ENCODE measurements at places on chromosomes 11 and 22.

- DNase-seq, result no peak
Measured at GRCh38 chr11:67022961-67023956, at the start of gene SYT12. Gene SYT12, plus strand, starts transcription at chr11:67023134. Its CDS starts 7,011 bp downstream, at chr11:67030145.

DNA sequence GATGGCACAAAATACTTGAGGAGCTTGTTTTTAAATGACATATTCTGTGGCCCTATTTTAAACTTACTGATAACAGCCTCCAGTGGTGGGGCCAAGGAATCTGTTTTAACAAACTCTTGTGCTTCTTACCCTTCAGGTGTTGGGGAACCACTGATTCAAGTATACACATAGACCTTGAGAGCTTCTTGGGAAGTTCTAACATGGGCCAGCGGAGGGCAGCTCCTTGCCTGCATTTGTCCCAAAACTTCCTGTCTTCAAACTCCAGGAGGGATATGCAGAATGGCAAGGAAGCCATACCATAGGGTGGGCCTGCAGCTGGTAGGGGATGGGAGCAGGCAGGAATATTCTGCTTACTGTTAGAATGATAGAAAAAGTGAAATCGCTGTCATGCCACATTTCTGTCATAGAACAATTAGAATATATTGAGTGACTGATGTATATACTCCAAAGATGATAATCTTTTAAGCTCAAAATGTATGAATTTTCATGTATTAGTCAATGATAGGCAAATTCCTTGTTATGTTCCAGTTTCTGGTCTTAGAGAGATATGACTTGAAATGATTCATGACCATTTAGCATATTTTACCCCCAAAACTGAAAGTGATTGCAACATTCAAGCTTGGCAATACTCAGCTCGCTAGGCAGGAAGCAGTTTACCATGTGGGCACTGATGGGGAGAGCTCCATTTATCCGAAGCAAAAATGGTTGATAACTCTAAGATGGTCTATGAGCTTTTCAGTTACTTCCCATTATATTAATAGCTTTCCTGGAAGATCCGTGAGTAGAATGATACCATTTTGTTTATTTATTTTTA lies 9.2 kb downstream of the EXT2 start:
- DNase-seq, result no peak

DNA sequence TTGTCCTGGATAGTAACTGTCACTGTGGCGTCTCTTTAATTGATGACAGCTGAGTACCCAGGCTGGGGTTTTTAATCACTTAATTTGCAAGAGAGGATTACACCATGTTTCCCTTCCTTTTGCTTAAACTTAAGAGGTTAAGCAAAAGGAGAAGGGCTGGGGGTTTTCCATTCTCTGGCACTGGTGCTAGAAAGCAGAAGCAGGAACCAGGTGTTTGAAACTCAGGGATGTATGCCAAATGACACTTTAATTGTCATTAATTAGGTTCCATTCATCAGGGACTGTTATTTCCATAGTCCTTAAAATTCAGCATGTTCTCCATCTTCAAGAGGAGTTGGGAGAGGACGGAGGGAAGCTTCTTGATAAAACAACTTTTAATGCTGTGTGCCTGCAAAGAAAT lies 746.2 kb downstream of the NELL1 start:
- DNase-seq, result no peak

DNA sequence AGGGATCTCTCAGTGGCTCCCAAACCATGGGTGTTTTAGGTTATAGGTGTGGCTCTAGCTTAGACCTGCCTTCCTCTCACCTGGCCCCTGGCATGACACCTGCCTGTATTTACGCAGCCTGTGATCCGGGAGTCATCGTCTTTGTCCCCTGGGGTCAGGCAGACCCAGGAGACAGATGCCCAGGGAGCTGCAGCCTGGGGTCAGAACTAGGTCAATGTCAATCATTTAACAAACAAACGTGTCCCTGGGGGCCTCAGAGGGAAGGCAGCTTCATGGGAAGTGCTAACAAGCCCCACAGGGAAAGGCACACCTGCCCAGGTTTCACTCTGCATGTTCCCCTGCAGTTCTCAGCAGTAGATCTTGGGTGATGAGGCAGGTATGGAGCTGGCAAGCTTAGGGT lies 12.0 kb downstream of the BACE1-AS start:
- DNase-seq, result no peak

GRCh38 chr11:36187622-36188021 lies 101.6 kb downstream of the COMMD9 start:
- DNase-seq, result no peak

GRCh38 chr22:35649636-35650250 lies 1.5 kb downstream of the APOL6 start:
- DNase-seq, result no peak

- DNase-seq, result no peak
Measured at GRCh38 chr11:69640260-69640994, 529 bp upstream of the CCND1 start.

- DNase-seq, result no peak
Measured at GRCh38 chr11:12216671-12217374, 106.4 kb downstream of the MICAL2 start.

GRCh38 chr22:46596819-46597218 lies 23.4 kb upstream of the GRAMD4 start:
- no peak for DNase-seq

- no peak for DNase-seq
Measured at GRCh38 chr11:123408619-123409455, 21.2 kb upstream of the GRAMD1B start.

- no peak for DNase-seq
Measured at GRCh38 chr11:96284917-96285316, 58.1 kb downstream of the MAML2 start.

DNA sequence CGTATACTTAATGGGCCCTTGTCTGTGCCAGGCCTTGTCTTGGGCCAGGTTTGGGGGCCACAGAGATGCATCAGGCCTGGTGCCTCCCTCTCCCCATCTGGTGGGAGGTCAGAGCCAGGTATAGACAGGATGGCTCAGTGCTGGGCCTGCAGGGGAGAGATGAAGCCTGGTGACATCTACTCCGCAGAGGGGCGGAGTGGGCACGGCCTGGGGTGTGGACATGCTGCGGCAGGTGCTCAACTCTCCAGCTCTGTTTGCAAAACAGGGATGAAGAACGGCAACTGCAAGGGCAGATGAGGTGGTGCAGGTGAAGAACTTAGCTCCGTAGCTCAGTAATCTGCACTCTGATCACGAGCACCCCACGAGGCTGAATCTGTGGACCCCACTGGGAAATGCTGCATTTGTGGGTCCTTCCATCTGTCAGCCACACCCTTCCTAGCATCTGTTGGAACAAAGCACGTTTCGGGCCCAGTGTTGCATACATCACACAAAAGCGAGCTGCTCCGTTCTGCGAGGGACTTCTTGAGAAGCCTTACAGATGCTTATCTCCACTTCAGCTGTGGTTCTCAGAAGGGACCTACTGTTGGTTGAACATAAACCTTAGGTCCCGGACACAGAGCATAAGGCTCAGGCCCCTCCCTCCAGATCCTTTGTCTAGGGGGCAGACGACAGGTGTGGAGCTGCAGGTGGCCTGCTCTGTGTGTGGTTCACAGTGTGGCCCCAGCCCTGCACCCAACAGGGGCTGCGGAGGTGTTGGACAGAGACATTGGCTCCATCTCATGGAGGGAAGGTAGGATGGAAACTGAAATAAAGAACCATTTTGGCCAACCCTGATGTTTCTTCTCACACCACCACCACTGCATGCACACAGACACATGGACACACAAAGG lies 78.3 kb downstream of the LRRC32 start:
- DNase-seq, result no peak

DNA sequence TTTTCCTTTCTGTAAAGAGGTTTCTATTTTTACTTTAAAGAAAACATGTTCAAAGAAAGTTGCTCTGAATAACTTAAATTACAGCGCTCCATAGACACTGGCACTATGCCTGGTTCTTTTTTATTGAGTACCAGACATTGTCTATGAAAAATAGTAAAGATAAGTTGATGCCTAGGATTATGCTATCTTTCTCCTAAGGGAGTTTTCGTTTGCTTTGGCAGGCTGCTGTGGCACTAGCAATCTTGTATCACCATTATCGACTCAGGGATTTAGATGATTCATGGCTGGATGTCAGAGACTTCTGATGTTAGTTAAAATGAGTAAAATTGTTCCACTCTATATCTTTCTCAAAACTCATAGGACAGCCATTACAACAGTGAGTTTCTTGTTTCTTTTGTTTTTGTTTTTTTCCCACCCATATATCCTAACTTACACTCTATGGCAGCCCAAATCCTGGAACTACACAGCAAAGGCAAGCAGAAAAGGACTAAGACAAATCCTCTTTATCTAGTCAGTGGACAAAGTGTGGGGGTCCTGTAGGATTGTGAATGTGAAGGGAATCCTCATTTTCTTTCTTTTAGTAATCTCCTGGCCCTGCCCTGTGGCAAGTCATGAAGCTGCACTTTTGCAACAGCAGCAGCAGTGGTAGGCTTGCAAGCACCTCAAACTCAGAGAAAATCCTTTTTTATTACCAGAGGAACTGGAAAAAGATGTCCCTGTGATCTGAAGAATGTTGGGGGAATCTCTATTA lies 20.7 kb downstream of the SLN start:
- DNase-seq, result no peak

DNA sequence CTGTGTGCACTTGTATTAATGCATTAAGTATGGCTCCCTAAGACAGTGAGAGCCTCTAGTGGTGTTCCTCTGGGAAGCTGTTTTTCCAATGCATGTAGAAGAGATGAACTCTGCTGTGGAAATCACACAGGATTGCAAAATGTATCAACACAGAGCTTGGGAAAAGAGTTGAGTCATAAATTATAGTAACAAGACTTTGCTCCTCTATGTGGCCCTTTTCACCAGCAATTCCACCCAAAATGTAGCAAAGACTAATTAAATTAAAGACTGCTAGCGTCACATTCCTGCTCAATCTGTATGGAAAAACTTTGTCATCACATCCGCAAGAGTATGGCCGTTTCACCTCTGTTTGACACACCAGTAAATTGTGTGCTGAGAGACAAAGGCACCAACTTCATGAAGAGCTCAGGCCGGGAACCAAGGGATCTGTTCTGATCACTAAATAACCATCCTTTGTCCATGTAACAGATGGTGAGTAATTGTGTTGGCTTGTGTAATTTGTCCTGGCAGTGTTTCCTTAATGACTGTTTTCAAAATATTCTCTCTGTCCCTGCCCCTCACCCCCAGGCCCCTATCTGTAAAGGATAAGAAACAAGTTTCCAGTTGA lies 209.2 kb upstream of the SORL1-AS1 start:
- no peak for DNase-seq

GRCh38 chr22:37197451-37198257 lies 9.6 kb upstream of the C1QTNF6 start:
- peak; percentile 65 for DNase-seq

GRCh38 chr22:32682990-32683389 lies 118.5 kb upstream of the TIMP3 start:
- DNase-seq, result no peak

GRCh38 chr11:117789241-117789640 lies 7.8 kb downstream of the DSCAML1 start:
- DNase-seq, result no peak

DNA sequence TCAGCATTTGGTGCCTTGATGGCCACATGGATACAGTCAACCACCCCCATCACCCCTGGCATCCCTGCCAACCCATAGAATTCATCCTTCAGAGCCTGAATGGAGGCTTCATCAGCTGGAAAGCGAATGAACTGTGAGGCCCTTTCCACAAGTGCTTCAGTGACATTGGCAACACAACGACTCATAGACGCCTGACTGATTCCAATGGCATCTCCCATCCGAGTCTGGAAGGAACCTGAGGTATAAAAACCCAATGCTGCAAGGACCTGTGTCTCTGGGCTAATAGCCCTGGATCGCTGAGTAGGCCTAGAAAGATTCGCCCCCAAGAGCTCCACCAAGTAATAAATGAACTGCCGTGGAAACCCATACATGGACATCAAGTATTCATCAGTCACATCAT lies 1.3 kb downstream of the HARBI1 start:
- no peak for DNase-seq

- peak; percentile 23 for DNase-seq
Measured at GRCh38 chr22:17570851-17571631, 7.7 kb downstream of the SLC25A18 start.

DNA sequence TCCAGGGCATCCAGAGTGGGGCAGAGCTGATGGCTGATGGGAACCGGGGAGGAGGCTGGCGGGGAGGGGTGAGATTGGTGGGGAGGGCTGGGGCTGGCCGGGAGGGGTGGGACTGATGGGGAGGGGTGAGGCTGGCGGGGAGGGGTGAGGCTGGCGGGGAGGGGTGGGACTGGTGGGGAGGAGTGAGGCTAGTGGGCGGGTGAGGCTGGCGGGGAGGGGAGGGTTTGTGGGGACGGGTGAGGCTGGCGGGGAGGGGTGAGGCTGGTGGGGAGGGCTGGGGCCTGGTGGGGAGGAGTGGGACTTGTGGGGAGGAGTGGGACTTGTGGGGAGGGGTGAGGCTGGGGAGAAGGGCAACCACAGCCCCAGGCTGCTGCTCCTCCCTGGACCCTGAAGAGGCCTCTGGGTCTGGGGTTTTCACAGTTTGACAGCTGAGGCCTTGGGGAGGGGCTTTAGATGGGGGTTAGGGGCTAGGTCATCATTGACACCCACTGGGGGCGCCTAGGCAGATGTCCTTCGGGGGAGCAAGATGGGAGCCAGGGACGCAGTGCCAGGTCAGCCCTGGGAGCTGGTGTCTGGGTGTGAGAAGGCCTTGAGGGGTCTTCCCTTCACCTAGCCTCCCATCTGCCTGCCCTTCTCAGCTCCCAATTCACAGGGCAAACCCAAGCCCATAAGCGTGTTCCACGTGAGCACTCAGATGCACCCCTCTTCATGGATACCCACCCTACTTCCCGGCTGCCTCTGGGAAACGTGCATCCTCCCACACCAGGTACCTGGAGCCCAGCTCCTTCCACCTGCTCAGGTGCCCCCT lies 26.7 kb downstream of the PARVG start:
- DNase-seq, result no peak

GRCh38 chr11:44977493-44977984 lies 26.9 kb upstream of the TP53I11 start:
- no peak for DNase-seq

Data from dermis microvascular lymphatic vessel endothelial cell (primary cell).